Cerebellum (tissue), 4 donors: ENCODE measurements at places on chromosomes 5 and 9. TPM values are rescaled to one million over a fixed set of nuclear protein-coding genes. Genes with fewer than 3 reads are reported as not detected.

DNA sequence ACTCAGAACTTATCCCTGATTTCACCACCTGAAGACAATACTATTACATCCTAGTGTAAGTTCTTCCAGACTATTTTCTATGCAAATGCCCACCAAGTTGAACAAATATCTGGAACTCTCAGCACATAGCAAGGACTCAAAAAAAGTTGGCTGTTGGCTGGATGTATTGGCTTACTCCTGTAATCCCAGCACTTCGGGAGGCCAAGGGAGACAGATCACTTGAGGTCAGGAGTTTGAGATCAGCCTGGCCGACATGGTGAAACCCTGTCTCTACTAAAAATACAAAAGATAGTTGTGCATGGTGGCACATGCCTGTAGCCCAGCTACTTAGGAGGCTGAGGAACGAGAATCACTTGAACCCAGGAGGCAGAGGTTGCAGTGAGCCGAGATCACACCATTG lies 15.0 kb upstream of the VPS13A start:
- no peak for DNase-seq

GRCh38 chr5:160289721-160290120 lies 22.6 kb downstream of the CCNJL start:
- no peak for DNase-seq

GRCh38 chr5:52554293-52554692 lies 233.4 kb upstream of the ITGA1 start:
- no peak for DNase-seq

PCDHGA12 gene
- total RNA-seq = 20.1 TPM

DNA sequence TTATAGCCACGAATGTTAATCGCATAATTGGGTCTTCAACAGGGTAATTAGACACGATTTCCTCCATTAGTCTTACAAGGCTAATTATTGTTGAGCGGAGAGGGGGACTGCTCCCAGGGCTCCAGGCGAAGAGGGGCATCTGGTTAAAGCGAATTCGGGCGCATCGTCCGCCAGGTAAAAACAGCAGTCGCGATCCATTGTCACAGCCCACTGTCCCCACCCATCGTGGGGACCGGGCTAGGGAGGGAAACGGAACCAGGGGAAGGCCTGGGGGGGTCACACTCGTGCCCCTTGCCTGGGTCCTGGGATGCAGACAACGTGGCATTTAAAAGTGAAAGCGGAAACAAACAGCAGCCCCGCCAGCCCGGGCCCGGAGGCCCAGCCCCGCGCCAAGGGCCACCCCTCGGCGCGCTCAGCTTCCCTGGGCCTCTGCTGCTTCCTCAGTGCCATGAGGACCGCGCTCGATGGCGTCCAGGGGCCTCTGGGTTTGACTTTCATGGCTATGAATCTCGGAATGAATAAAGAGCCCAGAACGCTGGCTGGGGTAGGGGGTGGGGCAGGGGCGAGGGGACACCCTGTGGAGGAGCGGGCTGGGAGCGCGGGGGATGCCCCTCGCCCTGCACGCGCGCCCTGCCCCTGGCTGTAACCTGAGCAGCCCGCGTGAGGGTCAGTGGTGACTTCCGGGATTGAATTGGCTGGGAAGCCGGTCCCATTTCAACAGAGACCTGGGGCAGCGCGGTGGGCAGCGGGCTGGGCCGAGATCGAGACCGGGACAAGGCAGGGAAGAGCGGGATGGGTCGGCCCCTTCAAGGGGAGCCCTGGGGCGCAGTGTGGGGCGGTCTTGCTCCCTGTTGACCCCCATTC lies 99.9 kb downstream of the GTF3C4 start:
- peak; percentile 51 for DNase-seq

DNA sequence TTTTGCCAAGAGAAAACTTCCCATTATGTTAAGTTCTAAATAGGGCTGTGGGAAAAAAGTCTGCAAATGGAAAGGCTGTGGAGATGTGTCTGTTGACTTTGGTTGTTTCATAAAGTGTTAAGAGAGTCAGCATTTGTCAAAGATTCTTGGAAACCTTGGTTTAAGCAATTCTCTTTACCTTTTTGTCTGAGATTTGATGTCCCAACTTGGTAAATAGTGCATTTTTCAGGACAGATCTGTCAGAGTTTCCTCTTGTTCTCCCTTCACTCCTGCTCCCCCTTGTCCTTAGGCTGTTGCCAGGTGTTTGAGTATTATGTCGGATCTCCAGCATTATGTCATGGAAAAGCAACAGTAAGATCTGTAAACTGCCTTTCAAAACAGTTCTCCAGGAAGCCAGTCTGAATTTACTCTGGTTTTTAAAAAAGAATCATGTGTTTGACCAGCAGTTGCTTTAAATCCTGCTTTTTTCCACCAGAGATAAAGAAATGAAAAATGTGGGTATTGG lies 79.1 kb upstream of the ADAMTSL1 start:
- no peak for DNase-seq

DNA sequence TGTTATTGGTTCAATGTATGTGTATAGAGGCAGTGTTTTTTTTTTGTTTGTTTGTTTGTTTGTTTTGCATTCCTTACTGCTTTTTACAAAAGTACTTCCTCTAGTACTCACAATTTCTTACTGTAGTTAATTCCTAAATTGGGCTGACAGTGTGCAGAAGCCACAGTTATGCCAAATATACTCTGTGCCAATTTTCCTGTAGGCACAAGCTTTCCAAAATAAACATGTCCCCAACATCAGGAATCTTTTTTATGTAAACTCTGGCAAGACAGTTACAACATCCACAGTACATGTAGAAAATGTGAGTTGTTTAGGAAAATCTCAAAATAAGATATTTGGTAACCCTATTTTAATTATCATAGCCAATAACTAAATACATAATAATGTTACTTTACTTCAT lies 161.6 kb upstream of the TSLP start:
- DNase-seq = no peak

DNA sequence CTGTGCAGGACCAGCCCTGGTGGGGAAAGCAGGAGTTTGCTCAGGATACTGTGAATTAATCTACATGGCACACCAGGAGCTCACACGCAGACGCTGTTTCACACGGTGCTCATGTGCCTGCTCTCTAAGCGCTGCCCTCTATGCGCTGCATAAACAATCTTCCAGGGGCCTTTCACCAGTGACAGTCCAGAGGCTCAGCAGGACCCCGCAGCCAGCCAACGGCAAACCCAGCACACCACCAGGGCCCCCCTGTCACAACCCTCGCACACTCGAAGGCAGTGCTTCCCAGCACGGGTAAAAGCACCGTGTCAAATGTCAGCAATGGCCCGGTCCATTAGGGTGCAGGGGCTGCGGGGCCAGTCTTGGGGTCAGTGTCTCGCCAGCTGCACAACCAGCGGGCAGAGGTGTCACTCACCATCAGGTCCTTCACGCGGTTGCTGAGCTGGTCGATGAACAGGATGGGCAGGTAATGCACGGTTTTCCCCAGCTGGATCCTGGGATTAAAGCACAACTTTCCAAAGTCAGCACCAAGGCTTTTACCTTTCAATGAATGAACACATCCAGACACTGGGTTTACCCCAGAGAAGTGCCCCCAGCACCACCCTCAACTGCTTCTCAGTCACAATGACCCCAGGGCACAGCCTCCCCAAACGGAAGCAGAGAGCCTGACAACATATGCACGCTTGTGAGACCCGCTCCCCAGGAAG lies 7.3 kb downstream of the CLPTM1L start:
- DNase-seq = no peak

BARHL1 gene
- 19.3 TPM for total RNA-seq

THOC3 gene
- 46.8 TPM for total RNA-seq

PTGS1 gene
- 1.2 TPM for total RNA-seq
